ENCODE measurements at places on chromosomes 16 and 17. TPM values are rescaled to one million over a fixed set of nuclear protein-coding genes. Genes with fewer than 3 reads are reported as not detected.

Gene RHBDL3
- 15.2 TPM for total RNA-seq

GRCh38 chr17:32277284-32277683, 11.7 kb downstream of the RHBDL3 start:
- H3K27me3 ChIP-seq: peaks cover 39% of the 10 kb centered on the region
- H3K4me1 ChIP-seq: peaks cover 6% of the 10 kb centered on the region
- no peak overlapping the region for H3K4me3 ChIP-seq
- peak; percentile 74 for DNase-seq

Gene NLRC3
- total RNA-seq: 9.3 TPM

DNA sequence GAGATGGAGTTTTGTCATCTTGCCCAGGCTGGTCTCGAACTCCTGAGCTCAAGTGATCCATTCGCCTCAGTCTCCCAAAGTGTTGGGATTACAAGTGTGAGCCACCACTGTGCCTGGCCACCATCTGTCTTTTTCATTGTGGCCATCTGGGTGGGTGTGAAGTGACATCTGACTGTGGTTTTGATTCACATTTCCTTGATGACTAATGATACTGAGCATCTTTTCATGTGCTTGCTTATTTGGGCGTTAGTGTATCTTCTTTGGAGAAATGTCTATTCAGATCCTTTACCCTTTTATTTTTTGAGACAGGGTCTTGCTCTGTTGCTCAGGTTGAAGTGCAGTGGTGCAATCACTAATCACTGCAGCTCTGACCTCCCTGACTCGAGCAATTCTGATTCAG, 53.9 kb upstream of the ERN1 start:
- no peak overlapping the region for H3K27ac ChIP-seq
- peaks cover 25% of the 10 kb centered on the region for H3K36me3 ChIP-seq
- H3K4me3 ChIP-seq: no peak overlapping the region
- DNase-seq: no peak

- H3K4me1 ChIP-seq: no peaks in the 10 kb centered on the region
- peaks cover 13% of the 10 kb centered on the region for H3K27me3 ChIP-seq
- H3K27ac ChIP-seq: no peak overlapping the region
- H3K36me3 ChIP-seq: no peaks in the 10 kb centered on the region
- DNase-seq: no peak
Measured at GRCh38 chr16:77696149-77696548, 26.2 kb upstream of the NUDT7 start.

GRCh38 chr16:48180868-48181480, 25.2 kb upstream of the ABCC12 start:
- no peaks in the 10 kb centered on the region for H3K36me3 ChIP-seq
- no peak overlapping the region for H3K4me3 ChIP-seq
- no peak for DNase-seq
- H3K27ac ChIP-seq: no peak overlapping the region
- peaks cover 12% of the 10 kb centered on the region for H3K27me3 ChIP-seq

DNA sequence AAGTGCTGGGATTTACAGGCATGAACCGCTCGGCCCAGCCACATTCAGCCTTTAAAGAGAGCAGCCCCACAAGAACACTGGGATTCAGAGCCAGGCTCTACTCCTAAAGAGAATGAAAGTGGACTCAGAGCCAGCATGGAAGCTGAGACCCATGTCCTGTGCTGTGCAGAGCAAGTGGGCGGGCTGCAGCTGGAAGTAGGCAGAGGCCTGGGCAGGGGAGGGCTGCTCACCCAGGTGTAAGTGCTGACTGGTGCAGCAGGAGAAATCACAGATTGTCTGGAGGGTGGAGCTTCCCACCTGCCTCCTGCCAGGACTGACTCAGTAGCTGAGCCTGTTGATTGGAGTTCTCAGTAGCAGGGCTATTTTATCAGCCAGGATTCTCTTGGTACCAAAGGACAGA, 178.7 kb downstream of the KATNIP start:
- H3K27ac ChIP-seq: no peak overlapping the region
- no peak overlapping the region for H3K4me3 ChIP-seq
- peaks cover 38% of the 10 kb centered on the region for H3K36me3 ChIP-seq
- H3K4me1 ChIP-seq: peaks cover 19% of the 10 kb centered on the region
- peak; percentile 35 for DNase-seq

Gene C17orf113
- not detected for total RNA-seq

Gene PTGES3L
- total RNA-seq: not detected

DNA sequence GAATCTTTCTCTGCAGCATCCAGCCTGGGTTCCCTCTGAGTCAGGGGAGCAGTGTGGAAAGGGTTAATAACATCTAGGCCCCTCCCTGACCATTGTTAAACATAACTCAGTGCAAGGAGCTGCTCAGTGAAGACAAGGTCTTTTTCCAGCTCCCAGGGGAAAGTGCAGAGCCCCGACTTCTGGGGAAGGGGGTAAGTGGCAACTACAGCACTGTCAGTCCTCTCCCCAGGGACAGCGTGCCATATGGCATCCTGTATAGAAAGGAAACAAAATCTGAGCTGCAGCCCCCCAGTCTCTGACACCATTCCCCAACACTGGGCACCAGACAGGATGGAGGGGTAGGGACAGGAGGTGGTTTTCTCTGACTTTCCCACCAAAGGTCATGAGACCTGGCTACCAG, 7.8 kb downstream of the MRPL27 start:
- no peak for DNase-seq
- peaks cover 21% of the 10 kb centered on the region for H3K4me1 ChIP-seq
- peaks cover 67% of the 10 kb centered on the region for H3K36me3 ChIP-seq
- H3K4me3 ChIP-seq: no peak overlapping the region

DNA sequence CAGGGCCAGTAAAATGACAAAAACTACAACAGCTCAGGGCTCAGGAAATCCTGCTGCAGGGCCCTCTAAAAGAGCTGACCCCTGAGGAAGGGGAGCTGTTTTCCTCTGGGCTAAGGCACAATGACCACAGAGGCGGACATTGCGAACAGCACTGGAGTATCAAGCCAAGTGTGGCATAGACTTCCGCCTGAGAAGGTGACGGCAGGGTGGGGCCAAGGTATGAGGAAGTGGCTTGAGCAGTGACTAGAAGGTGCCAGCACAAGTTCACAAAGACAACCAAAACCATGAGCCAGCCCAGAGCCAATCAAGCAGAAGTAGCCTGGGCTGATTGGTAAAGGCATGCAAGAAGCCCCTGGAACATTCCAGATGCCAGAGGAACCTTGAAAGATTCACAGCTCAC, 13.9 kb downstream of the ERN2 start:
- peaks cover 14% of the 10 kb centered on the region for H3K4me1 ChIP-seq
- peak overlapping the region; percentile 86 for H3K27ac ChIP-seq
- no peak overlapping the region for H3K4me3 ChIP-seq
- H3K27me3 ChIP-seq: no peaks in the 10 kb centered on the region
